ENCODE measurements at places on chromosomes 3 and 15. TPM values are rescaled to one million over a fixed set of nuclear protein-coding genes. Genes with fewer than 3 reads are reported as not detected.

DNA sequence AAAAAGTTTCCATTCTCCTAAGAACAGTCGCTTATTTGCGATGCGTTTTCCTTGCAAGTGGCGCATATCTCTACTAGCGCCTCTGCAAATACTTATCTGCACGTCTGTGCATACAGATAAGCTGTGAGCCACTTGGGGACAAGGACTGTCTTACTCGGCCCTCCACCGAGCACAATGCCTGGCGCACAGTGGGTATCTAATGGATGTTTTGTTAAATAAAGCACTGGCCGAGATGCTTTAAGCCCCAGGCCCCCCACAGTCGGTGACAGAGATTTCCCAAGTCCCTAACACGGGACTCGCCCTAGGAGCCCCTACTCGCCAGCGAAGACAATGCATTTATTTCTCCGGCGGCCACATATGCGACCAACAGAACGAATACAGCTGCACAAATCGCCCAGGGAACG, 503 bp downstream of the HLTF start:
- H3K36me3 ChIP-seq, result no peaks in the 10 kb centered on the region
- H3K4me1 ChIP-seq, result peaks cover 4% of the 10 kb centered on the region
- H3K27ac ChIP-seq, result no peak overlapping the region
- peak overlapping the region; percentile 90 for H3K4me3 ChIP-seq
- no peaks in the 10 kb centered on the region for H3K27me3 ChIP-seq
- DNase-seq, result no peak

DNA sequence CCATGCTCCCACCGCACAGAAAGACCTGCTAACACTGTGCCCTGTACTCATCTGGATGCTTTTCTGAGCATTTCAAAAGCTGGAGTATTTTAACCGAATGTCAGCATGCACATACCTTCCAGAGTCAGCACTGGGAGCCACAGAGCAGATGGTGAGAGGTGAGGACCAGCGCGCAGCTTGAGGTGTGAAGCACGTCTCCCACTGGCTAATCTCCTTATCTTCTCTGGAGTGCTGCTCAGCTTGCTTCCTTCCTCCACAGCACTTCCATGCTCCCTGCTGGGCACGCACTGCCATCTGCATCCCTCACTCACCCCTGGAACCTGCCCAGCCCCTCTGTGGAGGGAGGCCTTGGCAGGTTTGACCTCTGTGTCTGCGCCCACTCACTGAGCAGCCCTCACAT, at the start of gene GNB5:
Gene GNB5, minus strand, starts transcription at position 186 of the 400 bp plus-strand sequence. CDS start 6,716 bp downstream, outside the sequence.
- DNase-seq, result no peak
- no peak within 1 kb of the TSS for H3K4me3 ChIP-seq
- no peak within 1 kb of the TSS for H3K27ac ChIP-seq
- no peaks in the 10 kb centered on the region for H3K27me3 ChIP-seq
- no peaks in the 10 kb centered on the region for H3K4me1 ChIP-seq

- no peak overlapping the region for H3K4me3 ChIP-seq
- no peak for DNase-seq
- H3K36me3 ChIP-seq, result no peaks in the 10 kb centered on the region
These were observed 174.2 kb upstream of the ATP11B start for GRCh38 chr3:182618981-182619591.

DNA sequence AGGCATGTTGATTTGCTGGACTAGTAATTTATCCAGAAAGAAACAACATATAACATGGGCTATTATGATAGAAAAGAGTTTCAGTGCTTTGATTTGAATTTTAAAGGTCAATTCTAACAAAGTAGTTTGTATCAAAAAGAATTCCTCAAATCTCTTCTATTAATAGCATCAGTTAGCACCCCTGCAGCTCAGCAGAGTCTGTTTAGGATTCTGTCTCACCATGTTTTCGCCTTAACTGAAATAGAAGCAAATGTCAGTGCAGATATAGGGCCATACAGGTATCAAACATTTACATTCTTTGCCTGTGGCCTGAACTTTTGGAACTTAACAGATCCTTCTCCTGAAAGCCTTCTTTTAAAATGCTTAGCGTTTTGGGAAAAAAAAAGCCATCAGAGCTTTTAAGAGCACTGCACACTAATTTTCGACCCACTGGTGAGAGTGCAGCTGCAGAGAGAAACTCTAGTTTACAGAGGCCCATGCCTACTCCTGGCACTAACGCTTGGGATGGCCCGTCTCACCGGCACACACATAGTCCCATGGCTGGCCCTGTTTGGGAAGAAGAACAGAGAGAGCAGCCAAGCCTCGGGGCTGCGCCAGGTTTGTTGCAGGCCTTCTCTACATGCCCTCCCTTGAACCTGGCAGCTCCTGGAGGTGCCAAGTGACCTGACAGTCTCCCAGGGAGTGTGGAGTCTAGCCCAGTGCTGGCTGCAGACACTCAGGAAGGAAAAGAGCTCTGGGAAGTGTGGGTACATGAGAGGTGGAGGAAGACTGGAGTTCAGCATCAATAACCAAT, 9.9 kb upstream of the PAQR9 start:
- no peak overlapping the region for H3K4me3 ChIP-seq
- peaks cover 3% of the 10 kb centered on the region for H3K4me1 ChIP-seq
- H3K27me3 ChIP-seq, result no peaks in the 10 kb centered on the region
- no peak for DNase-seq
- no peaks in the 10 kb centered on the region for H3K36me3 ChIP-seq
- no peak overlapping the region for H3K27ac ChIP-seq

DNA sequence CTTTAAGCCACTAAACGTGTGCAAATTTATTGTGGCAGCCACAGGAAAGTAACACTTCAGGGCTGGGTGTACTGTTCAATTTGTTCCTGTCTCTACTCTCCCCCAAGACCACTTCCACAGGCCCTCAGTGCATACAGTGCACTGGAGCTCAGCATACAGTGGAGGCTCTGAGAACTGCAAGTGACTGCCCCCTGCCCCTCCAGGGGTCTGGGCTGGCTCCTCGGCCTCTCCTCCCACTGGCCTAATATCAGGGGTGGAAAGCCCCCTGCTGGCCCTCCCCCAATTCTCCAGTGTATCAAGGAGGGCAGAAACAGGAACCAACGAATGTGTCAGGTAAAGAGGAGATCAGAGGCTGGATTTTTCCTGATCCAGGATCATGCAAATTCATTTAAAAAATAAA, 19.9 kb upstream of the HEG1 start:
- H3K4me1 ChIP-seq, result no peaks in the 10 kb centered on the region
- no peaks in the 10 kb centered on the region for H3K27me3 ChIP-seq
- no peak overlapping the region for H3K4me3 ChIP-seq
- DNase-seq, result no peak

GRCh38 chr15:93986400-93986984, 244.9 kb upstream of the MCTP2 start:
- H3K4me1 ChIP-seq, result no peaks in the 10 kb centered on the region
- no peak overlapping the region for H3K27ac ChIP-seq
- DNase-seq, result no peak
- H3K27me3 ChIP-seq, result no peaks in the 10 kb centered on the region
- no peaks in the 10 kb centered on the region for H3K36me3 ChIP-seq

DNA sequence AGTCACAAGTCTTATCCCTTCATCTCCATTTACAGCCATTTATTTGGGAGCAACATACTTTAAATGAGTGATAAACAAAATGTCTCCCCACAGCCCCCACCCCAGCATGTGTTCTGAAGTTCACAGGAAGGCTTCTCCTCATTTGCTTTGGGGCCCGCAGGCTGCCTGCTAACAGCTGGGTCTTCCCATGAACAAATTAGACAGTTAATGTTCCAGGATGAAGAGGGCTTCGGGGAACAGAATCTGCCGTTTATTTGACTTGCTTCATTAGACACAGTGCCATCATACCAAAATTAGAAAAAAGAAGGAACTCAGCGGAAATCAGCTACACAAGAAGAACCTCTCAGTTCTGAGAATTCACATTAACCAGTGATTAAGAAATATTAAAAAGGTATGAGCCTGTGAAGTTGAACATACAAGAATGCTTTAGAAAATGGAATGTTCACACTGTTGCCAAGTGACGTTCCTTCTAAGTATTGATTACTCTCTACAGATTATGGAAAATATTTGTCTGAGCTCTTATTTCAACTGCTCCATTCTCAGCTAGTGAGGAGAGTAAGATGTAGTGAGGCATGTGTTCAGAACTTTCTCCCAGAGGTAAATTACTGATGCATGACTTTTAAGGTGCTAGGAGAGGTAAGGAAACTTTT, 107.5 kb upstream of the THBS1 start:
- H3K4me3 ChIP-seq, result no peak overlapping the region
- no peak for DNase-seq
- H3K4me1 ChIP-seq, result peaks cover 12% of the 10 kb centered on the region
- H3K27ac ChIP-seq, result peak overlapping the region; percentile 69
- H3K27me3 ChIP-seq, result no peaks in the 10 kb centered on the region
- no peaks in the 10 kb centered on the region for H3K36me3 ChIP-seq

The HERC2 gene
- 48.6 TPM for total RNA-seq

The CEMIP gene
- total RNA-seq, result 0.59 TPM

All from upper lobe of left lung (tissue), 6 donors.